Islet precursor cell (in vitro differentiated cells): ENCODE measurements at places on chromosomes 2 and 18.

DNA sequence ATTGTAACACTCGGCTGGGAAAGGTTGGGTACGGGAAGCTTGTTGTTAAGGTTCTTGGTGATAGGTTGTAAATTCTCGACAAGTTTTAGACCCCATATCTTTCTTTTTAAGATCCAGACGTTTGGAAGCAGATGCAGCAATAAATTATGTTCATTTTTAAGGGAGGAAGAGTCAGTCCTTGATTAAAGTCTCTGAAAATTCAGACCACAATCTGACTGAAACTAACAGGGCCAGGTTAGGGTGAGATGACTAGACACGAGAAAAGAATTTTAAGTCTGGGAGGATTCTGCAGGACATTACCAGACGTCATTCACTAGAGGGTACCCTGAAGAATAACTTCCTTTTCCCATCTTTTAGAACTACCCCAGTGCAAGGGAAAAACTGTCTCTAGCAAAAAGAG, 16.1 kb downstream of the WIPF1 start:
- DNase-seq = no peak

GRCh38 chr2:99489063-99489760, 605 bp downstream of the REV1 start:
- peak; percentile 75 for DNase-seq

DNA sequence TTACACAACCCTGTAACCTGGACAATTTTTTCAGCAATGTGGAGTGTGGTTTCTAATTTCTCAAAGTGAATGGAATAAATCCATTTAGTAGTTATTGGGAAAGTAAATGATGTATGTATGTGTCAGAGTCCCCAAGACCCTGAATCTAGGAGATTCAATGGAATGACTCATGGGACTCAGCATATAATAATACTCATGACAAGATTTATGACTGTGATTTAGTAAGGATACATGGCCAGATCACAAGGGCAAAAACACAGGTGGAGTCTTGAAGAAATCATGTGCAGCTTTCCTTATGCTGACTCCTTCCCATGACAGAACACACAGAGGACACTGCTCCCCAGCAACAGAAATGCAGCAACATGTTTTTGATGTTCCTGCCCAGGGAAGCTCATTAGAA, 1877.7 kb upstream of the LRRTM1 start:
- DNase-seq = no peak

DNA sequence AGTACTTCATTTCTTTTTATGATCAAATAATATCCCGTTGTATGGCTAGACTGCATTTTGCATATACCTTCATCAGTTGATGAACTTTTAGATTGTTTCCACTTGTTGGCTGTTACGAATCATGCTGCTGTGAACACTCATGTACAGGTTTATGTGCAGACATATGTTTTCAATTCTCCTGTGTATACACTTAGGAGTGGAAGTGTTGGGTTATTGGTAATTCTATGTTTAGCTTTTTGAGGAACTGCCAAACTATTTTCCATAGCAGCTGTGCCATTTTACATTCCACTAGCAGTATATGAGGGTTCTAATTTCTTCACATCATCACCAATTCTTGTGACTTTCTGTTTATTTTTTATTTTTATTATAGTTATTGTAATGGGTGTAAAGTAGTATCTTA, 32.1 kb upstream of the LCLAT1 start:
- DNase-seq = no peak

- DNase-seq = peak; percentile 12
Observed at GRCh38 chr2:20433249-20433648, 13.6 kb upstream of the RHOB start.

- DNase-seq = no peak
Observed at GRCh38 chr2:143939626-143940330, 580.1 kb downstream of the ZEB2 start.

GRCh38 chr2:22126106-22126505, 1002.3 kb downstream of the TDRD15 start:
- no peak for DNase-seq

- no peak for DNase-seq
Observed at GRCh38 chr2:27638709-27639108, 9.9 kb downstream of the GPN1 start.
